ENCODE measurements at places on chromosomes 11 and 22.

- DNase-seq, result no peak
Observed at GRCh38 chr11:129267716-129268115, 75.6 kb upstream of the ARHGAP32 start.

GRCh38 chr11:35099278-35100012 lies 39.5 kb upstream of the CD44 start:
- DNase-seq, result no peak

GRCh38 chr22:37157516-37158285 lies 8.0 kb upstream of the IL2RB start:
- DNase-seq, result no peak

DNA sequence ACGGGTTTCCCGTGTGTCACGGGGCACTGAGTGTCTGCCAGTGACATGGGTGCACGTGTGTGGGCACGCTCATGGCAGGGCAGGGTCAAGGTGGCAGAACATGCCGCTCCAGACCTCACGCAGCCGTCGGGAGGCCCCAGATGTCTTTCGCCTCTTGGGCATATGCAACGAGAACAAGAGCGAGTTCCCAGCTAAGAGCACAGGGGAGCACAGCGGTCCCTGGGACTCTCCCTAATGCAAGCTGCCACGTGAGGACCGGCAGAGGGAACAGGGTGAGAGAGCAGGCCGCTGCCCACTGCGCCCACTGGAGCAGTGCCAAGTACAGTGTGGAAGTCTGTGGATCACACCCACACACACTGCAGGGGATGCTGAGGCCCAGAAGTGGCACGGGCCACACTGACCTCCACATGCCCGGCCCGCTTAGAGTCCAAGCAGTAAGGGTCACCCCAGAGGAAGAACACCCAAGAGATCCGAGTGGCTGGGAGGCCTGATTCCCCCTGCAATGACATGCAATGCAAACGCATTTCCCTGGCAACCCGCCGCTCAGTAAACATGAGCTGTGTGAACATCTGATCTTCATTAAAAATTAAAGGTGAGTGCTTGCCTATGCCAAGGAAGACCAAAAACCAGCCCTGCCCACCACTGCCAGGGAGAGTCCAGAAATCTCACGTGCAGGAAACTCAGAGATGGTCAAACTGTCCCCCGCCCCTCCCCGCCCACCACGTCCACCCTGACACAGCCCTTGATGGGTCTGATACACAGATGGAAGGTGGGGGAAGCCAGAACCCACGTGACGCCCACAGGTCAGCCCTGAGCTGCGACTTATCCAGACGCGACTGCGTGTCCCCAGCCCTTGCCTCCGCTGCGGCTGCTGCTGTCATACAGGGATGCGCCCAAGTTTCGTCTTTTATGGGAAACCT lies 11.7 kb downstream of the CERK start:
- no peak for DNase-seq

DNA sequence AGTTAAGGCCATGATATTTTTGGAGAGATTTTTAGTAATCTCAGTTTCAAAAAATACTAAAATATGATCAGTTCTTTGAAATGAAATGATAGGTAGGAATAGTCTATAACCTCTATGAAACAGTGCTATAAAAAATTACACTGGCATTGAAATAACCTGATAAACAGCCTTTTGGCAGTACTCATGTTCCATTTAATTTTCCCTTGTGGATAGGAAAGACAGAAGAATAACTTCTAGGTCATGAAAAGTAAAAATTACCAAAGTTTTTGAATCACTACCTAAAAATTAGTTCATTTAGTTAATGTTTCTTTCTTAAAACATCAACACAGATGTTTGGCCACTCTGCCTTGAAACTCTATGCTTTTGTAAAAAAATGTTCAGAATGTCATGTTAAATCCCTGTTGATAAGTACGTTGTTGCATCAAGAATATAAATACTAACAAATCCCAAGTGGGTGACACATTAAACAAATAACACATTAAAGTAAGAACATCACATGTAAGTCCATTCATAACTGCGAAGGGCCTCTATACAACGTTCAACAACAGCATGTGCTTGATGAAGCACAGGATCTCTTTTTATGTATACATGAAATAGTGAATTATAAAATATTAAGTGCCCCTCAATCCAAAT lies 290.2 kb downstream of the SWAP70 start:
- no peak for DNase-seq

- no peak for DNase-seq
Observed at GRCh38 chr11:133555034-133555433, 22.7 kb upstream of the OPCML start.

DNA sequence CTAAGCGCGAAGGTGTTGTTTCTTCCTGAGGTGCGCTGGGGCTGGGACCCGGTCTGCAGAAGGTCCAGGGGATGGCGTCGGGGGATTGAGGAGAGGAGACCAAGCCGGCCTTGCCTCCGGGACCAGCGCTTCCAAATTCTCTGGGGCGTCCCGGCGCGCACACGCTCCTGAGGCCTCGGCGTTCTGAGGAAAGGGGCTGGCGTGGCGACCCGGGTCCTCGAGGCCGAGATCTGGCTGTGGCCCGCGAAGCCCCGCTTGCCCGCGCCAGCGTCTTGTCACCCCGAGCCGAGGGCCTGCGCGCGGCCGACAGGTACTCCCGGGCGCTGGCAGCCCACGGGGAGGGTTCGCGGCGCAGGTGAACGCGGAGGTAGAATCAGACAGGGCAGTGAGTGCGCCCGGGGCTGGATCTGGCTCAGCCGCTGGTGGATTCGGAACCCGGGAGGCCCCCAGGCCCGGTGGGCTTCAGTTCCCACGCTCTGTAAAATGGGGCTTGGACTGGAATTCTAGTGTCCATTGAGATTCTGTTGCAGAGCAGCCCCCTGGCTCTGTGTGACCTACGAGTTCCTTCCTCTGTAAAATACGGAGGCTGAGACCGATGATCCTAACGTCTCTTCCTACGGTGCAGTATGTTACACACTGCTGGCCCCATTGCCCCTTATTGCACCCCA lies 14.7 kb downstream of the SSH3 start:
- no peak for DNase-seq

DNA sequence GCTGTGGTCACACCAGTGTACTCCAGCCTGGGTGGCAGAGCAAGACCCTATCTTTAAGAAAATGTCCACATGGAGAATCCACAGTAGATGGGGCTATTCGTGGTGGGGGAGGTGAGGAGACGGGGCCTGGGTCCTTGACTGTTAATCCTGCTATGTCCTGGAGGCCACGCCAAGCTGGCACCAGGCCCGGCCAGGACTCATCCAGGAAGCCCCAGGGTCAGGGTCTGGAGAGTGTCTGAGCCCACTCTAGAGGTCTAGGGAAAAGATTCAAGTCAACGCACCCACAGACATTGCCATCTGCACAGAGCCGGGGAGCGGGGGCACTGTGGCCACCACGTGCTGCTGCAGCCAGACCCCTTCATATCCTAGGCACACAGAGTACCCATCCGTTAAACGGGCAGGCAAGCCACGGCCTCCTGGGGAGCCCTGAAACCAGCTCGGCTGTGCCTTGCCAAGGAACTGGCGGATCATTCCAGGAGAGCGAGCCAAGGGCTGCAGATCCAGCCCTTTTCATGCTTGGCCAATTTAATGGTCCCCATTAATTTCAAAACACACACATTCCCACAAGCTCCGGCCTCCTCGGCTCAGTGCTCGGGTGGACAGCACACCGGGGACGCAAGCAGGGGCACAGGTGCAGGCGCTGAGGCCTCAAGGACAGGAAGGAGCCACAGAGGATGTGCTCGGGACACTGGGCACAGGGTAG lies 24.7 kb downstream of the MACROD1 start:
- DNase-seq, result no peak

- DNase-seq, result no peak
Observed at GRCh38 chr11:16078936-16079335, 277.4 kb downstream of the SOX6 start.

- no peak for DNase-seq
Observed at GRCh38 chr22:26983311-26983710, 325.9 kb downstream of the MIAT start.

GRCh38 chr11:74707602-74708510 lies 23.4 kb downstream of the CHRDL2 start:
- no peak for DNase-seq

- DNase-seq, result no peak
Observed at GRCh38 chr22:35458547-35459422, 58.8 kb downstream of the MCM5 start.

GRCh38 chr11:119116601-119117000 lies 4.8 kb upstream of the HINFP start:
- DNase-seq, result no peak

DNA sequence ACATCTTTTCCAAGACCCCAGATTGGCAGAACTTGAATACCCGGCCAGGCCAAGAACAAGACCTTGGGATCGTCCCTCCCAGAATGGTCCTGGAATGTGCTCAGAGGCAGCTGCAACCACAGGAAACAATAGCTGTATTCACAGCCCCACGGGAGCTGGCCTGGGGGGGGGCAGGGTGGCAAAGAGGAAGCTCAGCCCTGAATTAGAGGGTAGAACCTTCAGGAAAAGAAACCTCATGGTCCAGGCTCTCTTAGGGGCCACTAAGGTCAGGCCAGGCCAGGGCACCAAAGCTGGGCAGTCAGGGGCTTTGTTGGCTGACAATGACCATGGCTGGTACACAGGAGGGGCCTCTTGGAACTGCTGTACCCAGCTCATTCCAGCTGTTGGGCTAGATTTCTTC lies 17.3 kb downstream of the RPL27A start:
- no peak for DNase-seq

DNA sequence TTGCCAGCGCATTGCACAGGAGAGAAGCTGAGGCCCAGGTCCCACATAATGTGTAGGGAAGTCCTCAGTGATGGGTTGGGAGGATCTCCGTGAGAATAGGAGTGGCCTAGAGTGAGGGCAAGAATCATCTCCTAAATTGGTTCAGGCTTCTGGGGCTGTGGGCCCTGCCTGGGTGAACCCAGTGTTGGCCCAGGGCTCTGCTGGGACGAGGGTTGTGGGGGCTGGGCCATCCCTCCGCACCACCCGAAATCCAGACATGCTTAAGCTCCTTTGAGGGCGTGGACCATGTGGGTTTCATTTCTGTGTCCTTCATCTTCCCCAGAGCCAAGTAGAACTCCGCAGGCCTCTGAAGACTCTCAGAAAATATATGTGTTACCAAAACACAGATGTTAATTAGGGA lies 3.7 kb downstream of the MICALL1 start:
- no peak for DNase-seq

GRCh38 chr11:6233984-6234386 lies 451 bp downstream of the FHIP1B start:
- no peak for DNase-seq

- DNase-seq, result no peak
Observed at GRCh38 chr22:34416022-34416860, 496.0 kb upstream of the LARGE1 start.

DNA sequence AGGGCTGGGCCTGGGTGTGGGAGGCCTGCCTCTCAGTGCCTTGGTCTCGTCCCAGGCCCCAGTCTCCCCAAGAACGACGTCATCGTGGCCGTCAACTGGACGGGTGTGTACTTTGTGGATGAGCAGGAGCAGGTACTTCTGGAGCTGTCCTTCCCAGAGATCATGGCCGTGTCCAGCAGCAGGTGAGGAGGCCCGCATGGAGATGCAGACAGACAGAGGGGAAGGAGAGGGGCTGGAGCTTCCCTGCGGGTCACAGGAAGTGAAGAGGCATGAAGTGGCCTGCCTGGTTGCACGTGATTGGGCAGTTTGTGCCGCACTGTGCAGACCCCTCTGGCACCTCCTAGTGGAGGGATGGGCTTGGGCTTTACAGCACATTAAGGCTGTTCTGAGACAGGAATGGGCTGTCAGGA lies 70.4 kb downstream of the MYO7A start:
- DNase-seq, result no peak

DNA sequence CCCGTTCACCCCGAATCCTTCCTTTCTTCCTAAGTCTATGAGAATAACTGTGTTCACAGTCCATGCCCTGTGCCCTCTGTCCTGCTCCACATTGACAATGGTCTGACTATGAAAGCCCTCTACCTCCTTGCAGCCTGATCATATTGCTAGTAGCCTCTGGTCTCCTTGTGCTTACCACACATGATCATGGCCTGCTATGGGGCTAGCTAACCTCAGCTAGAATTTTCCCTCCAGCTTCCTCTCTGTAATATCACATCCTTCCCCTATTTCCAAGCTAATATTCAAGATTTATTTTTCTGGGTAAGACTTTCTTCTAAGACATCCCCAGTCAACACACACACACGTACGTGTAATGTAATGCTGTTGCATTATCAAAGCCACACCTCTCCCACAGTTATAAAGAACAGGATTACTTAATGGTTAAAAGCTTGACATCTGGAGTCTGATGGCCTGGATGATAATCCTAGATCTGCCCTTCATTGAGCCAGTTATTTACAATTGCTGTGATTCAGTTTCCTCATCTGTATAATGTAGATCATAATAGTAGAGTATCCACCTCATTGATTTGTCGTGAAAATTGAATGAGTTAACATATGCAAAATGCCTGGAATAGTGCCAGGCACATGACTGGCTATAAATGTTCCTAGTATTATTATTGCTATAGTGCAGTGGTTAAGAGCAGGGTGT lies 214.4 kb upstream of the BLID start:
- no peak for DNase-seq

- DNase-seq, result peak; percentile 10
Observed at GRCh38 chr11:35214792-35215193, 75.8 kb downstream of the CD44 start.

DNA sequence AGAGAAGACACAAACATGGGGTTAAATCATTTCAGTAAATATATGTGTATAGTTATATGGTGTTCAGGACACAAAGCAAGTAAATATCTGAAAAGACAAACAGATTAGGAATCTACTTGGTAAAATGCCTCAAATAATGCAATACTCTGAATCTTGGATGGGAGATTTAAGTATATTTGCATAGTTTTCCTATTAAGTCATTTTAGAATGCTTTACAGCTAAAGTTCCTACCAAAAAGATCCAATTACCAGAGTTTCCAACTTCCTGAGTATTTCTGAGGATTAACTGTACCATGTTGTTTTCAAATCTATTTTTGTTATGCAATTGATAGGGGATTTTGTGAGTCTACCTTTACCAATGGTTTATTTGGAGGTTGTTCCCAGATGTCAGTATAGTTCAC lies 424.4 kb upstream of the CCDC179 start:
- no peak for DNase-seq

DNA sequence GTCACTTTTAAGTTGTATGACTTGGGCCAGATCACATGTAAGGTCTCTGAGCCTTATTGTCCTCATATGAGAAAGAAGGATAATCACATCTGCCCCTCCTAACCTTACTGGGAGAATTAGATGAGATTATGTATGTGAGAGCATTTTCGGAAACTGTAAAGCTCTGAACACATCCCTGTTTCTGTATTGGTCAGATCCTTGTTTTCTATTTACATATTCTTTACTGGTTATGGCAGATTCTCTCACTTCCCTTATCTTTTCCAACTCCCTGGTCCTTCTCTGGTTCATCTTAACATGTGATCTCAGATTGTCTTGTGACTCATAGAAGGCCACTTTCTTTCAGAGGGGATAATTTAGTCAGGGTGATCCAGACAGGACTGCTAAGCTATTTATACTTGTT lies 41.8 kb downstream of the CCDC81 start:
- DNase-seq, result no peak

- no peak for DNase-seq
Observed at GRCh38 chr11:14894657-14895598, 2.9 kb upstream of the CYP2R1 start.

All from activated CD8-positive, alpha-beta memory T cell treated with anti-CD3 and anti-CD28 coated beads for 1 hour (primary cell).